ENCODE measurements at places on chromosomes 3 and 15. TPM values are rescaled to one million over a fixed set of nuclear protein-coding genes. Genes with fewer than 3 reads are reported as not detected.

- DNase-seq = no peak
Observed at GRCh38 chr3:43028678-43029490, 49.8 kb downstream of the GASK1A start.

Gene XCR1
- not detected for total RNA-seq

GRCh38 chr3:58478781-58479180 is 13.1 kb upstream of the KCTD6 start:
- DNase-seq = no peak

Gene THPO
- 1.2 TPM for total RNA-seq

Gene CFAP92
- total RNA-seq = 2.0 TPM

DNA sequence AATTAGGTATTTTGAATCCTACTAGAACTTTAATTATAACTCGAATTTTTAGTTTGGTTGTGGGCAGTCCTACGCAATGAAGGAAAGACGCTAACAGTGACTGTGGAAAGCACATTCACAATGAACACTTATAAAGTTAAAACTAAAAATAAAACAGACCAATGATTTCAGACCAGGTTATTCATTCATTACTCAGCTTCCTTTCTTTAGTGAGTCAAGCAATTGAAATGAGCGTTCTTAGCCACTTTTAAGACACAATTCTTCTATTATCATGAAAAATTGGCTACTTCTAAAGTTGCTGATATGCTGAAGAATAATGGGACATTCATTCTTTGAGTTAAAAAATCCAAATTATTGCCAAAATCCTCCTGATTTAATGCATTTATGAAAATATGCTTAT is 66.0 kb upstream of the CMSS1 start:
- DNase-seq = no peak

Gene CLPX
- 53.6 TPM for total RNA-seq

Measured in H1 (cell line).